Activated CD4-positive, alpha-beta T cell treated with anti-CD3 and anti-CD28 coated beads, Interleukin-2, amount 10 ng/mL, durations not matched to agents 24 days and 14 days (primary cell): ENCODE measurements at places on chromosomes 3 and 15. TPM values are rescaled to one million over a fixed set of nuclear protein-coding genes. Genes with fewer than 3 reads are reported as not detected.

GRCh38 chr3:21705769-21706168 is 45.2 kb downstream of the ZNF385D start:
- no peaks in the 10 kb centered on the region for H3K4me1 ChIP-seq
- no peak for DNase-seq
- H3K36me3 ChIP-seq, result no peaks in the 10 kb centered on the region
- no peaks in the 10 kb centered on the region for H3K27me3 ChIP-seq

Gene VIPR1
- total RNA-seq, result 0.68 and 0.80 TPM in 2 replicates

DNA sequence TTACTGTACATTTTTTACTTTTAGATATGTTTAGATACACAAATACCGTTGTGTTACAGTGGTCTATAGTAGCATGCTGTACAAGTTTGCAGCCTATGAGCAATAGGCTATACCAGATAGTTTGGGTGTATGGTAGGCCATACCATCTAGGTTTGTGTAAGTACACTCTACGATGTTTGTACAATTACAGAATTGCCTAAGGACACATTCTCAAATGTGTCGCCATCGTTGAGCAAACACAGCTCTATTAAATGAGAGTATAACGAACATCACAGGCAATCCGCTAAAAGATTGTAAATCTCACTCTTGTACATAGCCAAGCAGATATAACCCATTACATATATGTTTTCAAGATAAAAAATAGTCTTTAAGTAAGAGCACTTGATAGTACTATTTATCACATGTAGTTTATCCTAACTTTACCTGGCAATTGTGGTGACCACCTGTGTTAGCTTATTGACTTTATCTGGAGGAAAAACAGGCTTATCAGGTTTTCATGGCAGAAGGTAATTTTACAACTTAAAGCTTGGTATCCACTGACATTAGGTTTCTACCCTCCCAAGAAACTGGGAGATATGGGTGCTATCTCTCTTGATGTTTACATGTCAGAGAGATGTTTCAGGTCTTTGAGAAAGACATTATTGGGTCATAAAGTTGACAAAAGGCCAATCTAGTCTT is 898.7 kb downstream of the NSUN3 start:
- H3K27me3 ChIP-seq, result no peaks in the 10 kb centered on the region
- H3K4me1 ChIP-seq, result no peaks in the 10 kb centered on the region
- no peak overlapping the region for H3K27ac ChIP-seq
- no peak overlapping the region for H3K4me3 ChIP-seq
- no peaks in the 10 kb centered on the region for H3K36me3 ChIP-seq

DNA sequence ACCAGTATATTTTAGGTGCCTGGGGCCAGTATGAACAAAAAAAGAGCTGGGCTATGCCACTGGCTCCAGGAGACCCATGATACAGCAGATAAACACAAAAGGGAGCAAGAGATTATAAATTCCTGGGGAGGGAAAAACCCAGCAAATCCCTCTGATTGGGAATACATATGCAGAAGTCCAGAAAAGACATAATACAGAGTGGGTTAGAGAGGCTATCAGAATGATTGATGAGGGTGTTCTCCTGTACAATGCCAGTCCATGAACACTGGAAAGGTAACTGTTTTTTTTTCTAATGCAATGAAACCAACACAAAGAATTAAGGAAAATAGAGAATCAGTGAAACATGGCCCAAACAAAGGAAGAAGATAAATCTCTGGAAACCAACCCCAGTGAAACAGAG is 5.4 kb upstream of the VPS39 start:
- H3K4me3 ChIP-seq, result no peak overlapping the region
- H3K27ac ChIP-seq, result no peak overlapping the region
- no peaks in the 10 kb centered on the region for H3K27me3 ChIP-seq
- H3K36me3 ChIP-seq, result peaks cover 41% of the 10 kb centered on the region
- peaks cover 9% of the 10 kb centered on the region for H3K4me1 ChIP-seq

DNA sequence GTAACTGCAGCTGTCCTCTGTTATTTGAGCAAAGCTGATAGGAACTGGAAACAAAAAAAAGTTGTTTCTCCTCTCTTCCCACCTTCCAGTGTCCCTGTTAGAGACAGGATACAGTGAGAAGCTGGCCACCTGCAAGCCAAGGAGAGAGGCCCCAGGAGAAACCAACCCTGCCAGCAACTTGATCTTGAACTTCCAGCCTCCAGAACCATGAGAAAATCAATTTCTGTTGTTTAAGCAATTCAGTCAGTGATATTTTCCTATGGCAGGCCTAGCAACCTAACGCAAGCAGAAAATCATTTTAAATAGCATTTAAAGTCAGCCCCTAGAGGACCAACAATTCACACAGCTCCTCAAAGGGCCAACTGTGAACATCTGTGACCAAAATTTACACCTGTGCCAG is 291.3 kb downstream of the OXSM start:
- H3K36me3 ChIP-seq, result no peaks in the 10 kb centered on the region
- H3K4me3 ChIP-seq, result no peak overlapping the region
- H3K27me3 ChIP-seq, result no peaks in the 10 kb centered on the region
- H3K4me1 ChIP-seq, result no peaks in the 10 kb centered on the region

Gene TRIM59
- 31.8 and 35.0 TPM in 2 replicates for total RNA-seq

Gene GOLGA6L6
- total RNA-seq, result not detected in 2 replicates

GRCh38 chr3:139296141-139296718 is 47.6 kb upstream of the MRPS22 start:
- no peak overlapping the region for H3K27ac ChIP-seq
- H3K4me1 ChIP-seq, result no peaks in the 10 kb centered on the region
- DNase-seq, result no peak
- peaks cover 5% of the 10 kb centered on the region for H3K27me3 ChIP-seq
- no peak overlapping the region for H3K4me3 ChIP-seq

- no peak overlapping the region for H3K4me3 ChIP-seq
- H3K27ac ChIP-seq, result no peak overlapping the region
- no peak for DNase-seq
- H3K4me1 ChIP-seq, result no peaks in the 10 kb centered on the region
- no peaks in the 10 kb centered on the region for H3K27me3 ChIP-seq
These were observed 46.4 kb downstream of the ZNF106 start for GRCh38 chr15:42444415-42445063.

DNA sequence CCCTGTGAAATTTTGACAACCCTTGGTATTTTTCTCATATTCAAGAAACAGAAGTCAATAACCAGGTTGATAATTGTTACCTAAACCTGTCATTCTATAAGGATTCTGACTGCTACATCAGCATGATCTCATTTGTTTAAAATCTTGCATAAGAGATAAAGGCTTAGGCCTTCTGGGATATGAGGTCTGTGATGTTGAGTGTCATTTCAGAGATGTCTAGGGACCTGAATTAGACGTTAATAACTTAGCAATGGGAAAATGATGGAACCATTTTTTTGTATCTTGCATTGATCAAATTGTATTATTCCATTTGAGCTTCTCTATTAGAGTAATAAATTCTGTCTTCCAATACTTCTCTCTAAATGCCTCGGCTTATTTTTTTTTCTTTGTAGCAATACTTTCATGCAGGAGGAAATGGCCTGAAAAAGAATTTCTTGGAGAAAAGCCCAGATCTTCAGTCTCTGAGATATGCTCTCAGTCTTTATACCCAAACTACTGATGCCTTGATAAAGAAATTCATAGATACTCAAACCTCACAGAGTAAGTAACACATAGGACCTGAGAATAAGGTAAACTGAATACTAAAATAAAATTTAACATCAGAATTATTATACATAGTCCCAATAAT is 589.3 kb downstream of the UNC13C start:
- H3K36me3 ChIP-seq, result no peaks in the 10 kb centered on the region
- H3K4me3 ChIP-seq, result no peak overlapping the region
- H3K4me1 ChIP-seq, result no peaks in the 10 kb centered on the region
- no peak overlapping the region for H3K27ac ChIP-seq
- no peaks in the 10 kb centered on the region for H3K27me3 ChIP-seq
- no peak for DNase-seq

- no peak for DNase-seq
- H3K4me3 ChIP-seq, result no peak overlapping the region
- H3K4me1 ChIP-seq, result peaks cover 16% of the 10 kb centered on the region
- peaks cover 4% of the 10 kb centered on the region for H3K27me3 ChIP-seq
These were observed 6.5 kb downstream of the GPR160 start for GRCh38 chr3:170044271-170044670.
